Melanocyte of skin (primary cell): ENCODE measurements at places on chromosomes 3 and 15. TPM values are rescaled to one million over a fixed set of nuclear protein-coding genes. Genes with fewer than 3 reads are reported as not detected.

MITF gene
- 572 and 657 TPM in 2 replicates for total RNA-seq

SNRK gene
- 40.3 and 41.1 TPM in 2 replicates for total RNA-seq

CMTM6 gene
- total RNA-seq = 69.6 and 75.4 TPM in 2 replicates

CHRFAM7A gene
- total RNA-seq = 0.15 and 2.3 TPM in 2 replicates

FEZF2 gene
- total RNA-seq = not detected in 2 replicates

LRRC28 gene
- 21.6 and 29.3 TPM in 2 replicates for total RNA-seq

SLC9C1 gene
- 0.15 TPM in 1 of 2 replicates, not detected in the other for total RNA-seq

GPR15 gene
- not detected in 2 replicates for total RNA-seq

CCNB2 gene
- total RNA-seq = 19.6 and 39.9 TPM in 2 replicates

TMPRSS7 gene
- total RNA-seq = not detected in 2 replicates

FAM227B gene
- total RNA-seq = 2.3 and 2.7 TPM in 2 replicates

ALDH1A2 gene
- 2.4 and 4.4 TPM in 2 replicates for total RNA-seq

GOLGA8T gene
- not detected in 2 replicates for total RNA-seq

KBTBD13 gene
- total RNA-seq = not detected in 2 replicates

FYCO1 gene
- 111 and 116 TPM in 2 replicates for total RNA-seq

SH3GL3 gene
- total RNA-seq = not detected in 2 replicates

AP3B2 gene
- 0.73 and 4.1 TPM in 2 replicates for total RNA-seq

EIF3J gene
- 46.6 and 60.3 TPM in 2 replicates for total RNA-seq

GNAT1 gene
- not detected in 2 replicates for total RNA-seq

SLC28A2 gene
- total RNA-seq = not detected in 2 replicates

FETUB gene
- total RNA-seq = not detected in 2 replicates

TIMP4 gene
- total RNA-seq = 1.4 and 2.2 TPM in 2 replicates

C15orf62 gene
- total RNA-seq = not detected in 2 replicates

RSRC1 gene
- total RNA-seq = 44.0 and 48.3 TPM in 2 replicates

VIPR1 gene
- total RNA-seq = not detected in 2 replicates

CCDC9B gene
- total RNA-seq = 26.1 and 30.3 TPM in 2 replicates

EAF2 gene
- total RNA-seq = 2.0 and 2.7 TPM in 2 replicates

GADL1 gene
- not detected in 2 replicates for total RNA-seq

MCTP2 gene
- 8.7 and 20.4 TPM in 2 replicates for total RNA-seq

DLEC1 gene
- total RNA-seq = under 0.01 TPM in 2 replicates

LMAN1L gene
- under 0.01 and 0.15 TPM in 2 replicates for total RNA-seq

GATM gene
- 29.6 and 44.0 TPM in 2 replicates for total RNA-seq

TUSC7 gene
- total RNA-seq = not detected in 2 replicates

TTLL13 gene
- total RNA-seq = under 0.01 TPM in 1 of 2 replicates, not detected in the other

CTXN2 gene
- total RNA-seq = not detected in 2 replicates

UROC1 gene
- not detected in 2 replicates for total RNA-seq

SEMA6D gene
- 22.2 and 31.0 TPM in 2 replicates for total RNA-seq

PTX3 gene
- total RNA-seq = 3.6 and 5.9 TPM in 2 replicates

ABI3BP gene
- total RNA-seq = 0.33 and 0.62 TPM in 2 replicates

PAQR9 gene
- total RNA-seq = not detected in 2 replicates

USF3 gene
- total RNA-seq = 12.7 and 19.0 TPM in 2 replicates

HACL1 gene
- 61.9 and 116 TPM in 2 replicates for total RNA-seq

CPEB1 gene
- 26.9 and 31.3 TPM in 2 replicates for total RNA-seq

REC114 gene
- not detected in 2 replicates for total RNA-seq

PAQR5 gene
- total RNA-seq = 0.73 TPM in 1 of 2 replicates, not detected in the other

FOXL2NB gene
- under 0.01 TPM in 1 of 2 replicates, not detected in the other for total RNA-seq
